Tibial artery (tissue), 4 donors: ENCODE measurements at places on chromosomes 3 and 15.

DNA sequence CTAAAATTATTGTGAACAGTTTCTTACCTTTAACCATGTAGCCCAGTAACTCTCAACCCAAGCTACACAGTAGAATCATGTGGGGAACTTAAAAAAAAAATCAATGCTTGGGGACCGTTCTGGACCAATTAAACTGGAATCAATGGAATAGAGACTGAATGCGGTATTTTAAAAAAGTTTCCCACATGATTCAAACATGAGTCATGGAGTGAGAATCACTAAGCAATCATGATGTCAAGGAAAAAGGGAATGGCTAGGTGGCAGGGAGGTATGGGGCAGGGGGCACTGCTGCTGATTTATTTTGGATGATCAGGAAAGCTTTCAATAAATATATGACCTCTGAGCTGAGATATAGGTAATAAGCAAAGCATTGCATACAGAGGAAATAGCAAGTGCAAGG is 250.5 kb upstream of the RORA start:
- no peak for DNase-seq

- DNase-seq, result peak; percentile 51
These were observed 120.1 kb downstream of the ANP32A start for GRCh38 chr15:68700455-68701123.

DNA sequence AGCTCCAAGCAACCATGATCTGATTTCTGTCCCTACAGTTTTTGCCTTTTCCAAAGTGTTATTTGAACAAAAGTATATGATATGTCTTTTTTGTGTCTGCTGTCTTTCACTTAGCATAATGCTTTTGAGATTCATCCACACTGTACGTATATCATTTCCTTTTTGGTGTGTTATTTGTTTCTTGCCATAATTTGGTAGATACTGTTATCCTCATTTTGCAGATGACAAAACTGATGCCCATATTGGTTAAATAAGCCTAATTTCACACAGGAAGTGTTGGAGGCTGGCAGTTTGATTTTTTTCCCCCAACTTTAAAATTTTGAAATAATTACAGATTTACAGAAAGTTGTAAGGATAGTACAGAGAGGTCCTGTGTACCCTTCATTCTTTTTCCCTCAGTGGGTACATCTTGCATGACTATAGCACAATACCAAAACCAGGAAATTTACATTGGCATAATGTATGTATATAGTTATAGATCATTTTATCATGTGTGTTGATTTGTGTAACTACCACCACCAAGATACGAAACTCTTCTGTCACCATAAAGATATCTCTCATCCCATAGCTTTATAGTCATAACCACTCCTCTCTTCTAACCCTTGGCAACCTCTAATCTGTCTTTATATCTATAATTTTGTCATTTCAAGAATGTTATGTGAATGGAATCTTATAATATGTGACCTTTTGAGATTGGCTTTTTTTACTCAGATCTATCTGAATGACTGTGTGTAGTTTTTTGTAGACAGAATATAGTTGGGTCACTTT is 55.6 kb downstream of the RASA2 start:
- no peak for DNase-seq

DNA sequence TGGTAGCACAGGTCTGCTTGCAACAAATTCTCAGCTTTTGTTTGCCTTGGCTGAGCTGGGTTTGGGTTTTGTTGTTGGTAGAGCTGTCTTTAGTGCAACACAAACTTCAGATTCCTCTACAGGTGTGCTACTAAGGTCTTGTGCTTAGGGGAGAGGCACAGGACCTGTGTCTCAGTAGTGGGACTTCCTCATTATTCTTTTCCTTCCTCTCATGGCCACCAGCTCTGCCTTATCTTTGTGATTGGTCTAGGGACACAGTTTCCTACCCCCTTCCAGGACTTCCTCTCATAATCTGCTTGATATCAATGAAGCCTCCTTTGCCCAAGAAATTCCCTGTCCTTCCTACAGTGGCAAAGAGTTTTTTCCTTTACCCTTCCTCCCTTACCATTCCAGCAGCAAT is 24.9 kb upstream of the DNAAF4 start:
- no peak for DNase-seq

GRCh38 chr3:46703013-46703520 is 1.9 kb downstream of the TMIE start:
- no peak for DNase-seq

GRCh38 chr3:121883507-121883906 is 10.7 kb upstream of the SLC15A2 start:
- no peak for DNase-seq

DNA sequence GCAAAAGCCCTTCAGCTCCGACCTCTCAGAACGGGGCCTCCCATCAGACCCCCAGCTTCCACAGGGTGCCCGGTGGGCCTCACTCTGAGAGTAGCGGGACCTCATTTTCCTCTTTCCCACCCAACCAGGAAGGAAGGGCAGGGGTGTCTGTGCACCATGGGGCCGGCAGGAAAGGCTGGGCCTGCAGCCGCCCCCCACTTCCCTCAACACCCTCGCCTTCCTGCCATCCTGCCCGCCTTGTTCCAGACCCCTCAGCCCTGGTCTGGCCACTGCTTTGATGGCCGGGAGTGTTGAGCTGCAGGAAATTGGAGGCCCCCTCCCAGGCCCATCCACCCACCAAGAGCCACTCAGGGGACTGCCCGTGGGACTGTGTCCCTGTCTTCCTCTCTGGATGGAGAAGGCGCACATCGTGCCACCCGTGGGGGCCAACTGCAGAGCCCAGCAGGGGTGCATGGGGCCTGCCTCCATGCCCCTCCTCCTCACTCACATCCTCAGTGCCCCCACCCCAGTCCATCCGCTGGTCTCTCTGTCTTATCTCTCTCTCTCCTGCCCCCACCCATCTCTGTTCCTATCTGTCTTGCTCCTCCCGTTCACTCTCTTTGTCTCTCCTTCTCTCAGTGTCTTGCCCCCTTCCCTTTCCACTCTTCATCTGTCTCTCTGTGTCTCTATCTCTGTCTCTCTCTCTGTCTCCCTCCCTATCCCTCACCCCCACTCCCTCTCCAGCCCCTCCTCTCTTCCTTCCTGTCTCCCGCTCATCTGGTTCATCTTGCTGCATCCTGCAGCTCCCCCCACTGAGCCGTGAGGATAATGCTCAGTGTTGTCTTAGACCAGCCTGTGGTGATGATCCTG is 1.8 kb upstream of the PLXND1 start:
- DNase-seq, result no peak

- no peak for DNase-seq
These were observed 597.4 kb downstream of the RSL24D1 start for GRCh38 chr15:54599386-54599785.

- no peak for DNase-seq
These were observed 6.4 kb upstream of the TMEM158 start for GRCh38 chr3:45232521-45232920.

DNA sequence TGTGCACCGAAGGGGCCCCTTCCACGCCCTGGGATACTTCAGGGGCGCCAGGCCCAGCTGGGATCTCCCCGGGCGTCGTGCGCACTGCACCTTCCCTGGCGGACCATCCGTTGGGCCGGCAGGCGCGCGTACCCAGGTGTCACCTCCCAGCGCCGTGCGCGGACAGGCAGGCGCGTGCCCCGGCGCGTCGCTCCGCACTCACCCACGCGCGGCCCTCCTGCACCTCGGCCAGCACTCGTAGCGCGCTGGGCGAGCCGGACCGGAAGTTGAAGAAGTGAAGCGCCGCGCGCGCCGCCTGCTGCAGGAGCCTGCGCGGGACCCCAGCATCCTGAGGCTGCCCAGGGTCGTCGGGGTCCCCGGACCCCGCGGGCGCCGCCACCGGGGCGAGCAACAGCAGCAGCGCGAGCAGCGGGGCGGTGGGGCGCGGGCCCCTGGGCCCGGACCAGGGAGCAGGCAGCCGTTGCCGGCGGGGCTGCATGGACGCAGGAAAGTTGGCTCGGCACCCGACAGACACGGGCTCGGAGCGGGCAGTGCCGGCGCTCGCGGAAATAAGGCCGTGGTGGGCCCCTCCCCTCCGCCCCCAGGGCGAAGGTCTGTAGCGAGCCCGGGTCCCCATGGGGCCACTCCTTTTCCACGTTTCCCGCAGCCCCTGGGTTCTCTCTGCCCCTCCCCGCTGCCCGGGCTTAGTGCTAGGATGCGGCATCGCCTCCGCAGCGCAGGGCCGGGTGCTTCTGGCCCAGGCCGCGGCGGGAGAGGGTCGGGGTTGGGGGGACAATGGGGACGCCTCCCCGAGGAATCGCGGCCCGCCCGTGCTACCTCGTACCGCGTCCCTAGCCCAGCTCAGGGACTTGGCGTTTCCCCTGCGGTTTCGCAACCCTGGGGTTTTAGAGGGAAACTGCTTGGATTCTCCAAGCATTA is at the start of gene RARRES1:
TSS of gene RARRES1 (minus strand) at position 520 of the 918 bp plus-strand sequence. CDS start at position 478, 42 bp downstream.
- DNase-seq, result peak; percentile 83

DNA sequence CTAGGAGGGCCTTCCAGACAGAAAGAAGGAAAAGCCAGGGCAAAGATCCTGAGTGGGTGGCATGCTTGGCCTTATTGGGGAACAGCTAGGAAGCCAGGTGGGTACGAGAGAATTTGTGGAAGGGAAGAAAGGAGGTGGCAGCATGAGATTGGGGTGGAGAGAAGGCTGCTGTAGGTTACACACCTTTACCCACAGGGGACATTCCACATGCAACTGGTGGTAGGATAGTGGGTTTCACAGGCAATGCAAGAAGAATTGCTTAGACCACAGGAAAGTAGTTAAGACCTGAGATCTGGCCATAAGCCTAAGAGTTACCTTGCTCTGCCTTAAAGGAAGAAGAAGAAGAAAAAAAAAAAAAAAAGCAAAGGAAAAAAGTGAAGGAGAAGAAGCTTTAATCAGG is 19.8 kb downstream of the ANP32A start:
- no peak for DNase-seq

- DNase-seq, result no peak
These were observed 60.5 kb downstream of the SPTSSB start for GRCh38 chr3:161310649-161311423.

GRCh38 chr15:48806151-48806550 is 4.7 kb downstream of the CEP152 start:
- no peak for DNase-seq

GRCh38 chr3:26100176-26100575 is 310.3 kb downstream of the OXSM start:
- DNase-seq, result no peak

GRCh38 chr3:46663591-46664135 is 29.8 kb downstream of the ALS2CL start:
- no peak for DNase-seq

DNA sequence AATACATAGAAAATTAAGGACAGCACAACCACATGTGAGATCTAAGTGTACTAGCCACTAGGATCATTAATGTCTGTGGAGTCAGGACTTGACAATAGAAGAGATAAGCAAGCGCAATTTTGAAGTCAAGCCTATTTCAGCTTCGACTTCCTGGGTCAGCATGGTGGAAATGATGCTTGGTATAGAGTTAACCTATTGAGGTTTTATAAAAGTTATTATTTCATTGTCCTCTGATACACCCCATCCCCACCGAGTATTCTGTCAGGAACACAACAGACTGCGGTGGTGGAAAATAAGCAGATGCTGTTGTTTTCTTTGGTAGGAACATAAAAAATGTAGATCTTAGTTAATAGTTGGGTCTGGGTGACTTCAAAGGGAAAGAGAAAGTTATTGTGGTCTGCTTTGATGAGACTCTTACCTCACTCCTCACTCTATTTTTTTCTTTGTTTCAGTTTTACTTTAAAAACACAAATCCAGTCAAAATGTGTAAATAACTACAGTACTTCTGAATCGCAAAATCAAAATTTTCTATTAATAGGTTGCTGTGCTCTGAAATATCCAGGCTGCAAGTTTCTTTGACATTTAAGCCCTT is 82.1 kb downstream of the IL5RA start:
- no peak for DNase-seq

DNA sequence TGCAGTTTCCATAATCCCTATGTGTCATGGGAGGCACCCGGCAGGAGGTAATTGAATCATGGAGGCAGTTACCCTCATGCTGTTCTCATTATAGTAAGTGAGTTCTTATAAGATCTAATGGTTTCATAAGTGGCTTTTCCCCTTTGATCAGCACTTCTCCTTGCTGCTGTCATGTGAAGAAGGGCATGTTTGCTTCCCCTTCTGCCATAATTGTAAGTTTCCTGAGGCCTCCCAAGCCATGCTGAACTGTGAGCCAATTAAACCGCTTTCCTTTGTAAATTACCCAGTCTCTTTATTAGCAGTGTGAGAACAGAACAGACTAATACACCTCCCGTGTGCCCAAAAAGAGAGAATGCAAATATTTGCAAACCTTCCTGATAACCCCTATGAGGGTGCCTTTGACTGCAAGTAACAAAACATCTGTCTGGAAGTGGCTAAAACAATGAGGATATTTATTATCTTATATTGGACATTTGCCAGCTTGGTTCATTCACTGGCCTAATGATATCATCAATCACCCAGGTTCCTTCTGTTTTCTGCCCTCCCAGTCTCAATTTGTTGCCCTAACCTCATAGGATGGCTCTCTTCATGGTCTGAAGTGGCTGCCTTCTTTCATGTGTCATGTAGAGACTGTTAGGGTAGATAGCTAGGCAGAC is 68.7 kb downstream of the BHLHE40 start:
- DNase-seq, result no peak

DNA sequence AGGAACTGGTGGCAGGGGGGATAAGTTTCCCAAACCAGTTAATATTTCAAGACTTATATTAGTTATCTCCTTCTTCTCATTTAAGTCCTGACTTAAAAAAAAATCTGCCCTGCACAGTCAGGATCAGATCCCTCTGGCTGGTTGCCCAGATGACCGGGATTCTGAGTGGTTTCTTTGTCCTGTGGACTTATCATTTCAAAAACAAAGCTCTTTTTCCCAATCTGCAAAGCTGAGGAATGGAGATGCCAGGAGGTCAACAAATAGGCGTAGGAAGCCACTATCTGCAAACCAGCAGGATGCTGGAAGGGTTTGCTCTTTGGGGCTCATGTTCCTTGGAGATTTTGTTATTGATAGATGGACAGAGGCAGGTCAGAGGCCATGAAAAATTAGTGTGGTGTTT is 5.8 kb downstream of the C3orf20 start:
- no peak for DNase-seq

- no peak for DNase-seq
These were observed 9.2 kb upstream of the DENND4A start for GRCh38 chr15:65801229-65801805.

DNA sequence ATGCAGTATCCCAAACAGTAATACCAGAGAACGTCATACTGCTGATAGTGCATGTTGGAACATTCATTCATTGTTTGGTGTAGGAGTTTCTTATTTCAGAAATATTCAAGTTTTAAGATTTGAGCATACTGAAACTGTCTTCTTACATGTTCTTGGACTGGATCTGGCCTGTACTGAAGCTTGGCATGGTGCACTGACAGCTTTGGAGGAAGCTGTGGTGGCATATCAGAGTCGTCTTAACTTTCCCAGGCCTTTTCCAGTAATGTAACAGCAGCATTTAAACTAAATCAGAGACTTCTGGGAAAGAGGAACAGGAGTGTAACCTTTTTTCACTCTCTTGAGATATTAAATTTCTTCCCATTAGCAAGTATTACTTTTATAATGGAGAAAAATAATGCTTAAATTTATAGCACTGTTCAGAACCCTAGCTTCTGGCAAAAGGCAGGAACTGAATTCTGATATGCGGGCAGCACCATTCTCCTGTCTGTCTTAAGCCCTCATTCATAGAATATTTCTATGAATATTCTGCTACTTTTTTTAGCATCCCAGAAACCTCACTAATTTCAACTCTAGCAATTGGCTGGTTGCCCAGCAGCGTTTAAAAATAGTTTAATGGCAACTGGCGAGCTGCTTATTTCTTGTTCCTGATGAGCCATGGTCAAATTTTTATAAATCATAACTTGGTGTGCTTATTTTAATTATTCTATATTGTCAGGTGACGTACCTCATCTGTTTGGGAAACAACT is 31.1 kb downstream of the DNAJC13 start:
- peak; percentile 72 for DNase-seq
